ENCODE measurements at places on chromosomes 2 and 18.

GRCh38 chr2:33292981-33293595, 183.4 kb upstream of the RASGRP3 start:
- no peak for DNase-seq

- DNase-seq, result no peak
Measured at GRCh38 chr2:74694281-74694680, 40.2 kb downstream of the SEMA4F start.

- DNase-seq, result no peak
Measured at GRCh38 chr2:124810132-124810531, 785.0 kb downstream of the CNTNAP5 start.

DNA sequence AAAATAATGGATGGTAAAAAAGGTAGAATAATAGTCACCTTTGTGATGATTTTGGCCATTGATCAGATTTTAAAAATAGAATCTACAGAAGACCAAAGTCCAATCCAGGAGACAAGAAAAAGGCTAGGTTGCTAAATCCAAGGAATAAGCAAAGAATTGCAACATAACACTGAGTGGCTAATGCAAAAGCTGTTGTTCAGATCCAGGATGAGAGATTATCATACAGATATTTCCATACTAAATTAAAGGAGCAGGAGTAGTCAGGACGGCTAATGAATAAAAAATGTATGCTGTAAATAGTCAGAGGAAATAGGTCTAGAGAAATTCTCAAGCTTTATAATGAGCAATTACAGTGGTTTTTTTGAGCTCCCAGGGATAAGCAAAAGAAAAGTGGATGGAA, 745.9 kb upstream of the ACVR2A start:
- DNase-seq, result no peak

- DNase-seq, result no peak
Measured at GRCh38 chr2:63218800-63219526, 168.3 kb downstream of the OTX1 start.

DNA sequence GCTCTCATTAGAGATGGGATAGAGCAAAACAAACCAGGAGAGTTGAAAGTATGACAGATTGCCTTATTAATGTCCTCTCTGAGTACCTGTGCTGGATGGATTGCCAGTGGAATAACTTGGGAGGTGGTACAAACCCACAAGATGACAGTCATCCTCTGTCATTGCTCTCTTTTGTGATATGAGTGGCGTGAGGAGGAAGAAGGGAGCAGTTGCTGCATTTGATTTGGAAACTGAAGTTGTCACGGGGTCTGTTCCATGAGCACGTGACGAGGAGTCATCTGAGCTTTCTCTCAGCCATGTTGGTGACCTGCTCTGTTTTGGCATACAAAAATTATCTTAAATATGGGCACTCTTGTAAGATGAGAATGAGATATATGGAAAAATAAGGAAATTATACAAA, 204.9 kb downstream of the FAM210A start:
- DNase-seq, result no peak

DNA sequence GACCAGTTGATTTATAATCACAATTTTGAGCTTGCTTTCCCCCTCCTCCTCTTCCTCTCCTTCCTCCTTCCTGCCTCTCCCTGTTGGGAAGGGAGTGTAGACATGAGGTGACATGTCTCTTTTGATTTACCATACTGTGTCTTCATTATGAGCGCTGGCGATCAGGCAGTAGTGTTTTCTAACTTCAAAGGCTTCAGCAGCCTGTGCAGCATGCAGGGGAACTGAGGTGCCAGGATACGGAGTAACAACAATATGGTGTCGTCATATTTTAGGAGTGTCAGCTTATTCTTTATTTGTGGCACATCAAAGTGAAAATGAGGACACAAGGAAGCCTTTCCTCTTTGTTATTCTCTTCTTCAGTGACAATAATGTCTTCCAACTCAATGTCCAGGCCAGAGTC, 864.2 kb downstream of the SLC4A3 start:
- no peak for DNase-seq

GRCh38 chr2:134712299-134712698, 6.5 kb downstream of the TMEM163 start:
- no peak for DNase-seq

GRCh38 chr2:241235859-241236593, 47.5 kb downstream of the ANO7 start:
- no peak for DNase-seq

- no peak for DNase-seq
Measured at GRCh38 chr2:220334210-220334609, 706.8 kb downstream of the SLC4A3 start.

DNA sequence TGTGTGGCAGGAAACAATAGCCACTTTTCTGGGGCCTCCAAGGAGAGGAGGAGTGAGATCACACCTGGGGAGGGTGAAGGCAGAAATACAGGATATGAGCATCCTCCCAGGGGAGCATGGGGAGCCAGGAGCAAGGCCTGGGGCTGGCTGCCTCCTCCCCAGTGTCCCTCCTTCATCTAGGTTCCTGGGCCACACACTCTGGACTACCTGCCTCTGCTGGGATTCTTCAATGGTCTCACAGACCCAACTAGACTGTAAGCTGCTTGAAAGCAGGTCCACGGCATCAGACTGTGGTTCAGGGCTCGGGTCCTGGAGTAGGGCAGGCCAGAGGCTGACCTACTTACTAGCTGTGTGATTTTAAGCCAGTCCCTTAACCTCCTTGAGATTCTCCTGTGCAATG, 94.0 kb downstream of the MCFD2 start:
- no peak for DNase-seq

GRCh38 chr2:153417077-153417476, 61.5 kb downstream of the RPRM start:
- DNase-seq, result no peak

- DNase-seq, result no peak
Measured at GRCh38 chr2:20353241-20353992, 2.8 kb upstream of the PUM2 start.

GRCh38 chr2:153230977-153231376, 247.6 kb downstream of the RPRM start:
- DNase-seq, result no peak

- DNase-seq, result no peak
Measured at GRCh38 chr18:77076111-77076510, 56.5 kb downstream of the MBP start.

- no peak for DNase-seq
Measured at GRCh38 chr2:152396051-152396511, 61.1 kb downstream of the FMNL2 start.

DNA sequence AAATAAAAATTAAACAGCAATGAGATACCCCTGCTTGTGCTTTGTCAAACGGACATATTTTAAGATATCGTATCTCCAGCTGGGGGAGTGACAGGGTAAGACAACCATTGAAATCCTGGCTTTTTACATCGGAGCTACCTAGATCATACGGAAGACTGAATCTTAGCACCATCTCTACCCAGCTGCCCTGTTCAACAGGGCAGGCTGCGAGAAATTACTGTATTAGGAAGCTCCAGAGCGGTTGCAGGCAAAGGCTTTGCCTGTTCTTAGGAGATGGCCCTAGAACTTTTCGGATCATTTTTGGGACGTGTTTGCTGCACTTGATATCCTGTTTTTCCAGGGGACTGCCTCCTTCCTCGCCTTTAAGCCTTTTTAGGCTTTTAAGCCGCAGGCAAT, 2.0 kb upstream of the PRKCE start:
- DNase-seq, result no peak

DNA sequence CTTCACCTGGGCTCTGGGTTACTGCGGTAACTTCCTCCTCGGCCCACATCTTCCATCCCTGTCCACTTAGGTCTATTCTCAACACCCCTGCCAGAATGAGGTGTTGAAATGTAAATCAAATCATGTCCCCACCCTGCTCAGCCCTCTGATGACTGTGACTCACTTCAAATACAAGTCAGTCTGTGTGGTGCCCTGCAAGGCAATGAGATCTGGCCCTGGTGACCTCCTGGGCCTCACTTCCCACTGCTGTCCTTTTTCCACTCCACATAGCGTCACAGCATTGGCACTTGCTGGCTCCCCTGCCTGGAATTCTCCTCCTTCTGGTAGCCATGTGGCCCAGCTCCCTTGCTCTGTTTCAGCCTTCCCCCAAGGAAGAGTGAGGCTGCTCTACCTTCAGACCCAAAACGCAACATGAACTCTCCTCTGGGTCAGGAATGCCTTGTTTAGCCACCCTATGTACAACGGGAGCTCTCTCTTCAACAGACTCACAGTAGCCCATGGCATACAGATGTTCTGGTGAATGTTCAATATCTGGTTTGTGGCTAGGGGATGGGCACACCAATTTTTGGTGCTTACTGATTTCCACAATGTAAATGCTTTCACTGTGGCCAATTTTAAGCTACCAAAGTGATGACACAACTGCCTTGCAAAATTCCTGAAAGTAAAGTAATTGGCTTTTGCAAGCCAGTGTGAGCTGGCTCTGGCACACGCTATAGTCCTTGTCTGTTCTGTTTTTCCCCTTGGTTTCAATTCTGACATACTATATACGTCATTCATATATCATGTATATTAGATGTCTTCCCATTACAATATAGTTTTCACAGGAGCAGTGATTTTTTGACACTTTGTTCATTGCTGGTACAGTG, 550.3 kb upstream of the HS6ST1 start:
- no peak for DNase-seq

- DNase-seq, result no peak
Measured at GRCh38 chr2:191369034-191369433, 123.8 kb downstream of the MYO1B start.

- no peak for DNase-seq
Measured at GRCh38 chr2:142954493-142954892, 77.0 kb downstream of the KYNU start.

GRCh38 chr18:67665266-67665665, 148.7 kb upstream of the DSEL start:
- no peak for DNase-seq

DNA sequence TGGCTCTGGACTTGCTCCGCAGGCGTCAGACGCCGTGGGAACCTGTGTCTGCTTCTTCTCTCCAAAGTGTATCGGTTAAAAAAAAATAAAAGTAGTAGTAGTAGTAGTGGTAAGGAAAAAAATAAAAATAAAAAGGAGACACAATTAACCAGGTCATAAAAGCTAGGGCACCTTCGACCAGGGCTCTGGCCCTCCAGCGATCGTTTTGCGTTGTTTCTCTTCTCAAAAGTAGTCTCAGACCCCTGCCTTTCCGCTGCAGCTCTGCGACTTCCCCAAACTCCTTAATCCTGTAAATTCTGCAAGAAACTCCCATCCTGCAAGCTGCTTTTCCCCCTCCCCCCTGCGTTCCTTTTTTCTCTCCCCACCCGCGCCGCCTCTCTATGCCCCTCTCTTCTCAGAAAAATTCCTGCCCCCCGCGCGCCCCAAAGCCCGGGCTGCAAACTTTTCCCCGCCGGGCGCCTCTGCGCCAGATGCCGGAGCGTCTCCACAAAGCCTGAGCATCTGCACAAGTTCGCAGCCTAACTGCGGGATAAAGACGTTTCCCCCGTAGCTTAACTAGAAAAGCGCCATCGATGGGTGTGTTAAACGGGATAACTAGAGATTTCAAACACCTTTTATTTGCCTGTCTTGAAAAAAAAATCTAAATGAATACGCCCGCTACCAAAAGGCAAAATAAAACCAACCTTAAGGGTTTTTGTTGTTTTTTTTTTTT, 1.8 kb upstream of the SALL3 start:
- no peak for DNase-seq

All from stimulated activated CD4-positive, alpha-beta T cell treated with anti-CD3 and anti-CD28 coated beads, TNF-alpha, amount 100 ng/mL, for 24 hours (primary cell).